ENCODE measurements at places on chromosomes 1 and 21.

DNA sequence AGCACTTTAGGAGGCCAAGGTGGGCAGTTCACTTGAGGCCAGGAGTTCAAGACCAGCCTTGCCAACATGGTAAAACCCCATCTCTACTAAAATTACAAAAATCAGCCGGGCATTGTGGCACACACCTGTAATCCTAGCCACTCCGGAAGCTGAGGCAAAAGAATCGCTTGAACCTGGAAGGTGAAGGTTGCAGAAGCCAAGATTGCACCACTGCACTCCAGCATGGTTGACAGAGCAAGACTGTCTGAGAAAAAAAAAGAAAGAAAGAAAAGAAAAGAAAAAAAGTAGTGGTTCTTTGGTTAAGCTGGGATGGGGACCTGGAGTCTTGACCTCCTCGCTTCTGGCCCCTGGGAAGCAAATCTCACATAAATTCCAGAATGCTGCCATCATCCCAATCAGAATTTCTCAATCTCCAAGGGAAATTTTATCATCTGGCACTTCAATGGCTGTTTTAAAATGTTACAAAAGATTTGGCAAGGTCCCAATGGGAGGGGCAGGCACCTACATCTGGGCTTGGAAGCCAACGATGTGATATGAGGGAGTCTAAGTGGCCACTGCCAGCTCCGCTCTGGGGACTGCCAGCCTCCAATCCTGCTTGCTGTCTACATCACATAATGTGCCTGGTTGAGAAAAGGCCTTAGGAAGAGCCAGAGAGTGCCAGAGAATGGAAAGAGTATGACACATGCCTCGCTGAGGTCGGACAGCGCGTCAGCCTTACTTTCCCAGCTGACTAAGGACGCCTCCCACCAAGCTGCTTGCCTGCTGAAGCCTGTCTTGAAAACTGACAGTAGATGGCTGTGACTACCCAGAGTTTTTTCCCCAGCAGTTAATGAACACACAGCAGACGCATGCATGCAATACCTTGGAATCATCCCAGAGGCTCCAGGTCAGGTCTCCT, 42.1 kb upstream of the SRP9 start:
- DNase-seq = peak; percentile 99

- no peak for DNase-seq
Observed at GRCh38 chr1:223771469-223771813, 59.1 kb downstream of the CAPN2 start.

DNA sequence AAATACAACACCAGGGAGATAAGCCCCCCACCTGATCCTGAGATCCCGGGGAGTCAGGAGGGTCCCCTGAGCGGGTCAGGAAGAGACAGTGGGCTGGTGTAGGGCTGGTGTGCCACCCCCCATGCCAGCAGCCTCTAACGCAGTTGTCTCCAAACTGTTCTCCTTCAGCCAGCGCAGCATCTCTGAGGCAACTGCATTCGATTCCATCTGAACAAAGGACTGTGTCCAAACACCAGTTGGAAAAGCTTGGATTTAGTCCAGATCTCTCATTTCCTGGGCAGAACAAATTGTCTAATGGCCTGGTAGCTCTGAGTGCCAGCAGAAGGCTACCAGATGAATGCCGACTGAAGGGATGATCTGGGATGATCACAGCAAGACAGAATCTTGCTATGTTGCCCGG, 44.1 kb upstream of the EIF4G3 start:
- DNase-seq = no peak

GRCh38 chr1:226519716-226520598, 28.6 kb upstream of the STUM start:
- DNase-seq = no peak

DNA sequence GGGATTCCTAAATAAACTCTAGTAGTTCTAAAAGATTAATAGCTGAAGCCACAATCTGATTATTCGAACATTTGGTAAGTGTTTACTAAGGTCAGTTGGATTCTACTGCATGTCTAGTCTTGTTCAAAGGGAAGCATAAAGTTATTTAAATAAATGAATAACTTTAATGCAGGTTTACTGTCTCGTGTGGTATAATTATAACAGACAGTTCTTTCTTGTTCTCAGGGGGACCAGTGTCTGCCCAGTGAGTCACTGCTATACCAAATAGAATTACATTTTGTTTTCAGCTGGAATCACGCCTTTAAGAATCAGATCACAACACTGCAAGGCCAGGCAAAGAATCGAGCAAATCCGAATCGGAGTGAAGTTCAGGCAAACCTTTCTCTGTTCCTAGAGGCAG, 45.1 kb downstream of the SMG7 start:
- peak; percentile 52 for DNase-seq

Data from epithelial cell of esophagus (primary cell).